ENCODE measurements at places on chromosomes 4 and X. TPM values are rescaled to one million over a fixed set of nuclear protein-coding genes. Genes with fewer than 3 reads are reported as not detected.

AMELX gene
- total RNA-seq = not detected

MAN2B2 gene
- total RNA-seq = 37.0 TPM

HSFX2 gene
- total RNA-seq = 1.9 TPM

VSIG4 gene
- not detected for total RNA-seq

GRCh38 chr4:129641179-129641578, 545.2 kb downstream of the C4orf33 start:
- DNase-seq = peak; percentile 35

DNA sequence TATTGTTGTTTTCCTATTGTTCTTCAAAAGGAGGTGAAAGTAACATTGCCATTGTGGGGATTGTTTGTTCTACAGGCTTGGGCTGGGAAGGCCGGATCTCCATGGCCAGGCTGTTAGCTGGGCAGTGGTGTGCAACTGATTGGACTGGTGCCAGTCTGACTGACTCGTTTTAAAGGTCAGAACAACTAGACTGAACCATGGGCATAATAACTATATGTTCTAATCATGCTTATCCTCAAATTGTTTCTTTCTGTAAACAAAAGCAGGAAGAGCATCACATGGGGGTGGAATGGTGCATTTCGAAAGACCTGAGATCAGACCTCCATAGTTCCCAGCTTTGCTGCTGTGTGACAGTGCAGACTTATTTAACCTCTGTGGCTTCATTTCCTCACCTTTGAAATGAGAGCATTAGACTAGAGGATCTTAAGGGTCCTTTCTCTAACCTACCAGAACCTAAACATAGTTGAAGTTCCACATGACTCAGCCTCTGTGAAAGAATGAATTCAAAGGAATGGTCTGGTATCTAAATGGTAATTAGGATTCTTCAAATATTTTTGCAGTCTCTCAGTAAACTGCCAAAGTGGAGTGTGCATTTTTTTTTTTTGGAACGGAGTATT, 66.7 kb upstream of the PGRMC2 start:
- DNase-seq = no peak

- DNase-seq = no peak
Measured at GRCh38 chr4:6172093-6172926, 28.0 kb downstream of the JAKMIP1 start.

- no peak for DNase-seq
Measured at GRCh38 chr4:12116009-12116552, 687.4 kb upstream of the HS3ST1 start.

GRCh38 chr4:76211769-76212708, 1.6 kb downstream of the SCARB2 start:
- DNase-seq = no peak

DNA sequence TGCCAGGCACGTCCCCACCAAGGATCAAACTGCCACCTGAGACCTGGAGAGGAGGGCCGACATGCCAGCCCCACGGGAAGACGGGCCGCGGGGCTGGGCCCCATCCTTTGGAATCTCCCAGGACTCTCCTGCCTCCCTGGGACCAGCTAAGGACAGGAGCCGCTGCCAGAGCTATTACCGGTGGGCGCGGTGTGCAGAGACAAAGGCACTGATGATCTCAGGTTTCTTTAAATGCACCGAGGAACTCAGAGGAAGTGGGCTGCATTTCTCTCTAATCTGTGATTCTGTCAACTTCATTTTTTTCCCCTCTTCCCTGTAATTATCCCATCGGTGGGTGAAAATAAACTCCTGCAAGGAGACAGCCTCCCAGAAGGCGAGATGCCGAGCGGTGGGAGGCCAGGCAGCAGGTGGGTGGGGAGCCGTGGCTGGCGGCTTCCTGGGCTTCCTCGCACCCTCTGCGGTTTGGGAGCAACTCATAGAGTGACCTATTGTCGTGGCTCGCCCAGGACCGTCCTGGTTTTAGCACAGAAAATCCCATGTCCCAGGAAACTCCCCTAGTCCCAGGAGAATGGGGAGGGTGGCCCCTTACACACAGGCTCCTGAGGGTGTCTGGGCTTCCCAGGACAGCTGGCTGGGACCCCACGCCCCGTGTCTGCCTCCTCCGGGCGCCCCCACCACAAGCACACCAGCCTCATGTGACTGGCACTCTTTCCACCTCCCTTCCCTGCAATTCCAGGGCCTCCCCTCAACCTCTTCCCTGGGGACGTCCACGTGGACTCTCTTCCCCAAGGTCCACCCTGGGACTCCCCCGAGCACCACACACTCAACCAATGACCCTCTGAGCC, 62.3 kb upstream of the ADRA2C start:
- DNase-seq = no peak

GRCh38 chr4:95545546-95545945, 3.2 kb downstream of the UNC5C start:
- no peak for DNase-seq

DNA sequence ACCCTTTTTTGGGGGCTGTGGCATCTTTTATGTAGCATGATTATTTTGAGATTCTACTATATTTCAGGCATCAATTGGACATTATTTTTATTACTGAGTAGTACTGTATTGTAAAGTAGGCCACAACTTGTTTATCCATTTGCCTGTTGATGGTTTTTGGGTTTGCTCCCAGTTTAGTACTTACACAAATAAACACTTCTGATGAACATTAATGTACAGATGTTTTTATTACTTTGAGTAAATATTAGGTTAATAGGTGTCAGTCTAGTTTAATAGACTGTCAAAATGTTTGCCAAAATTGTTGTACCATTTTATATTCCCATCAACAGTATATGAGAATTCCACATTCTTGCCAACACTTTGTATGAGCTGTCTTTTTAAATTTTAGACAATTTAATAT, 214.9 kb upstream of the MAD2L1 start:
- DNase-seq = no peak

DNA sequence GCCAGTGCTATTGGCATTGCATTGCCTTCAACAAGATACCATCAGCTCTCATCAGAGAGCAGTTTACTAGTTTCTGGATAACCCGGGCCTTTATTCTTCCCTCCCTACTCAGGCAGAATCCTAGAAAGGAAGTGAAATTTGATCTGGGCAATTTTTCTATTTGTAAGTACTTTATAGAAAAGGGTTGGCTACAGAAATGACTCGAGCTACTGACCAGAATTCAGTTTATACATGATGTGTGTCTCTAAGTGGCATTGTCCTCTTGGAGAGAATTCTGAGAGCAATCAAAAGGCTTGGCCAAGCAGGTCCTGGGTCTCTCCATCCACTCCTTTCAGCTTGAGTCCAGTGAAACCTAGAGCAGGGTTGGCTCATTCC, 192.7 kb upstream of the LEF1 start:
- DNase-seq = no peak

GRCh38 chr4:82818664-82819662, 20.4 kb upstream of the SCD5 start:
- no peak for DNase-seq

DNA sequence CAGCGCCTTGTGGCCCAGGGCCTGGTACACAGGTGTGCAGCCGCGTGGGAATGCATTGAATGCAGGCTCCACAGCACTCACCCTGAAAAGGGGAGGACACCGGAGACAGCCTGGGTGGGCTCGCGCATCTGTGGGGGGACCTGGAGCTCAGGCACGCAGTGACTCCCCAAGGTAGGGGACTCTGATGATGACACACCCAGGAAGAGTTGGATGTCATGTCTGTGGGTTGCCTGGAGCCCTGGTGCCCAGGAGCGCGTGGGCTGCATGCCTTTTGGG, 32.7 kb upstream of the HTRA3 start:
- no peak for DNase-seq

- no peak for DNase-seq
Measured at GRCh38 chr4:176323511-176324160, 3.9 kb downstream of the SPCS3 start.

DNA sequence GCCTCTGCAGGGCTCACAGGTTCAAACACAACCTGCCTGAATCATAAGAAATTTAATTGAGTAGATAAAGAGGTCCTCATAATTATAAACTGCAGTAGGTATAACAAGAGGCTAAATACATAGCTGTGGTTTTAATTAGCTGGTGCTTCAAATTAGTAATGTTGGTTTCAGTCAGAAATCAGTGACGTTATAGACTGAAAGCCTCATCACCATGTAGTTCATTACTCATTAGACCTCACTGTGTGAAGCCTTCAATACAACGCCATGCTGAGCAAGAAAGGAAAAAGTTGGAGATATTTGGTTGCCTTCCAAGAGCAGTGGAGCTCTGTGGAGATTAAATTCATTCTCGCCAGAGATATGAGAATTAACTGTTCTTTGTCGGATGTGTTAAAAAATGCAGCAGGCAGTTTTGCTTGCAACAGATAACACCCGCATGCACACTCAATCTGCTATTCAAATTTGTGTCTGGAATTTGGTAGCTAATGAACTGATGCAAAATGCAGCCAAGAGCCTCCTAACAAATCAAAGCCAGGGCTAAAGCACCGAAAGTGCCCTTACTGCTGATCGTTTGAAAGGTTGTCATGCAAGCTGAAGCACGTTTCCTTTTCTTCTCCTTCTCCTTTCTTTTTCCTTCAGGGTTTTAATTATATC, 148.9 kb downstream of the AFF2 start:
- no peak for DNase-seq

DNA sequence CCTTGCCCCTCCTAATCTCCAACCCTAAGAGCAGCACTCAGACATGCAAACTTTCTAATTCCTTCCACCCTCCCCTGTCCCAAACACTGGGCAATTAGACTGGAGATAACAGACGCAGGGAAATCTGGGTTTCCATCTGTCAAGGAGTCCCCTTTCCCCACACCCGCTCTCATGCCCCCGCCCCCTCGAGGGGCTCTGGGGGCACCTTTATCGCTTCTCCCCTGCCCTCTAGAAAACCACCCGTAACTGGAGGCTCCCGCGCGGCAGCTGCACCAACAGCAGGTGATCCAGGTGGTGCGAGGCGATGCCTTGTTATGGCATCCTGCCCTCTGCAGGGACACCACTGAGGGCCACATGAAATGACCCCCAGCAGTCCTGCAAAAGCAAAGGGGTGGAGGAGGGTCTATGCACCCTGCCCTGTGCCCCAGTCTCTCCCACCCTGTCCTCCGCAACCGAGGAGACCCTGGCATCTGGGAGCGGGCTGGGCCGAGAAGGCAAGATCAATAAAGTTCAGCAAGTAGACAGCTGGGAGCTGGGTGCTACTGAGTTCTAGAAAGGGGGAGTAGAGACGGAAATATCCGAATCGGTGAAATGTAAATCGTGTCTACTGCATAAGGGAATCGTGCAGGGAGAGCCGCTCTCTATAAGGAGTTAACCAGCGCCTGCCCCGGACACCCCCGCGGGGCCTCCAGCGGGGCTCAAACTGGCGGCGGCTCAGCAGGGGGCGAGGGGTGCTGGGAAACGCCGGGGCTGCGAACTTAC, 1.6 kb downstream of the KCTD8 start:
- DNase-seq = no peak

DNA sequence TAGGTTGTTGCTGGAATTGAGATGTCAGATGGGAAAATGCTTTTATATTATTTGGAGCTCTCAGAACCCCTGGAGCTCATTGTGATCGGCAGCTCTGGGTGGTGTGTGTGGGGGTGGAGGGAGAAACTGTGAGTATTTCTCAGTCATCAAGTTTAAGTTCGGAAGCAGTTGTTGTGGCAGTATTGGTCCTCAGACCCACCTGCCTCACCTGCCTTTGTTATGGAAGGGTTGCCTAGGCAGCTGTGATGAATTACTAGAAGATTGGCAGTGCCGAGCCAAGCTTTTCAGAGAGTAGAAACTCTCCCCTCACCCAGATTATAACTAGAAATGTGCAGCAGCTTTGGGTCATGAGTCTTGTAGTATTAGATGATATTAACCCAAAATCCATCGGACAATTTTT, 9.5 kb downstream of the IGSF1 start:
- no peak for DNase-seq

All from B cell (primary cell).